T-helper 17 cell (primary cell): ENCODE measurements at places on chromosomes 1 and 21.
A peak's percentile ranks its signal among the peaks of the same experiment; 100 is the strongest.

- DNase-seq: no peak
Observed at GRCh38 chr1:74526708-74527107, 14.3 kb upstream of the LRRC53 start.

GRCh38 chr1:99771513-99771918 lies 5.1 kb upstream of the FRRS1 start:
- no peak for DNase-seq

DNA sequence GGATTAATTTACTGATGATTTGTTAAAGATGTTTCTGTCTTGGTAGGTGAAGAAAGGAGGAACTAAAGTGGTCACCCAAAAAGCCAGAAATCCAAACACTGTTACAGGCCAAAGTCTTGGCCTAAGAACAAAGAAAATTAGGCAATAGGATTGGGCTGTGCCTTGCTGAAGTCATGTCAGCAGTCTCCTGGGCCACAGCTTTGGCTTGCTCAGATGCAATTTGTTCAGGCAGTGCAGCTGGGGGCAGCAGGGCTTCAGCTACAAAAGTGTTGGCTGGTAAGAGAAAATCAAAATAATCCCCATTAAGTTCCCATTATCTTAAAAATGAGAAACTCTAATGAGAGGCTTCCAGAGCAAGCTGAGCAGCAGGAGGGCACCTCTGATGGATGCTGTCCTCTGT lies 14.0 kb upstream of the RAP1A start:
- no peak for DNase-seq

DNA sequence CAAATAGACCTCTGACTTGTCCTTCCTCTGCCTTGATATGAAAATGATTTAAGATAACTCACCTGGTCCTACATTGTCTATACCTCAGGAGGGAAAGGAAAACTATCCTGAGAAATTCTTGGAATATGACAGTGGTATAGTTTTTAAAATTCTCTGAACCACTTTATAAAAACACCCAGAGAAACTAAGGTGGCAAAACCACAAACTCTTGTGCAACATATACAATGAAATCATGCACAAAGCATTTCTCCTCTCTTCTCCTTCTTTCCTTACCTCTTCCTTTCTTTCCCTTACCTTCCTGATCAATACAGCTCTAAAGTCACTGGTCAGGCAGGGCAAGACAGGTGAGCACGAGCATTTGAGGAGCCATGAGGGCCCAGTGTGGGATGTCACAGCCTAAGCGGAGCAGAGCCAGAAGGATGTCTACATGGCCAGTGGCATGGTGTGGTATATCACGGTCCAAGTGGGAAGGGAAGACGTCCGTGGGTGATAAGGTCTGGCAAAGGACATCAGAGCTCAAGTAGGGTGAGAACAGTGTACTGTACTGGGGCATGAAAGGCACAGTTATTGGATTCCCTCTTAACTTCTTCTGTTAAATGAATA lies 543.3 kb downstream of the DPYD start:
- no peak for DNase-seq

- DNase-seq: no peak
Observed at GRCh38 chr21:28252928-28253327, 739.7 kb downstream of the LTN1 start.

DNA sequence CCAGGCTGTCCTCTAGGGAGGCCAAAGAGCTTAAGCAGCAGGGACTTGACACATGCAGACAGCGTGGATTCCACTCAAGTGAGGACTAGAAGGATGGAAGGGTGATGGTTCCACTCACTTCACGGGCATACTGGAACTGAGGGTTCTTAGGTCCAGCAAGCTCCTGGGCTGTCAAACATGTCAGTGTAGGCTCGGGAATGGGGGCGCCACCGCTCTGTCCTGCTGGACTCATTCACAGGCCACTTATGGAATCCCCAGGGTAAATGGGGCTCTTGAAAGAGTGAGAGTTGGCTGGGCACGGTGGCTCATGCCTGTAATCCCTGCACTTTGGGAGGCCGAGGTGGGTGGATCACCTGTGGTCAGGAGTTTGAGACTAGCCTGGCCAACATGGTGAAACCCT lies 27.7 kb upstream of the CSF3R start:
- no peak for DNase-seq

- no peak for DNase-seq
Observed at GRCh38 chr21:33033094-33033951, 7.6 kb downstream of the OLIG2 start.

- DNase-seq: no peak
Observed at GRCh38 chr21:35990609-35991008, 69.7 kb downstream of the SETD4 start.

GRCh38 chr1:110210604-110211495 lies 736 bp downstream of the KCNC4 start:
- DNase-seq: peak; percentile 54

- DNase-seq: no peak
Observed at GRCh38 chr1:110616587-110616986, 10.4 kb upstream of the KCNA2 start.

GRCh38 chr1:43031316-43032203 lies 72.9 kb upstream of the SLC2A1 start:
- no peak for DNase-seq

DNA sequence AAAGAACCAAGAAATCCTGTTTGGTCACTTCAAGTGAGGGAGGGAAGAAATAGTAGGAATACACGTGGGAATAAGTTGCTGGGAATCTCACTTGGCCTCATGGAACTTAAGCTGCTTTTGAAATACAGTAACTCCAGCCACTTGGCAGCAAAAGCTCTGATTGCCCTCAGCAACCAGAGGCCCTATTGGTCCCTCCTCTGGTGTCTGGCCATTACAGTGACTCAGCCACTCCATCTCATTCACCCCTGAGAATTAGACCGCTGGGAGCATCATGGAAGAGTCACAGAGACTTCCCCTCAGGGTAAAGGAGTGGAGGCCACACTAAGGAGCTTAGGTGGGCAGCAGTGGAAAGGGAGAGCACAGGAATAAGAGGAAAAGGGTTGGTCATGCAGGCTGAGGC lies 99.6 kb downstream of the ELAVL4 start:
- no peak for DNase-seq

GRCh38 chr1:9110669-9111356 lies 18.1 kb downstream of the GPR157 start:
- peak; percentile 68 for DNase-seq

GRCh38 chr1:41416552-41417334 lies 55.5 kb downstream of the FOXO6 start:
- peak; percentile 59 for DNase-seq

DNA sequence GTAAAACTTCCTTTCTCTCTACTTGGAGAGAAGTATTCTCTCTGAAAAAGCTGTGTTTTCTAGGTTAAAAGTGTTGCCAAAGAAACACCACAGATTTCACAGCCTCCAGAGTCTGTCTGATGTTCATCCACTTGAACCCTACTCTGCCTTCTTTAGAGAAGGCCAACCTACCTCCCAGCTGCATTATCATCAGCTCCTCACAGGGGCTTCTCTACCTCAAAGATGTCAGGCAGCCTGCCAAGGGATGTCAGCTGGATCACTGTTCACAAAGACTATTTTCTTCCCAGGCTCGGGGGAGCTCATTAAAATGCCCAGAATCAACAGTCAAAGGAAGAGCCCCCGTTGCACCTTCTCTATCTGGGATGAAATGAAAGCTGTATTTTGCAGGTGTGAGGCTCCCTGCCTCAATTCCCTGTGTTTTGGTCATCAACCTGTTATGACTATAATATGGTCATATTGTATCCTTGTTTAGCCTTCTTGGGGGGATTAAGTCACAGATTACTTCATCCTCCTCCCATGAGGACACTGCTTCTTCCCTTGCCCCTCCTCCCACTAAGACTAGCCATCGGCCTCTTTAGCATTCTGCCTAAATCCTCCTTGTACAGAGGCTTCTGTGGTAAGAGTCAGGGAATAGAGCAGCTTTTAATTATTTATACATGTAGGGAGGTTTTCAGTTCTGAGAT lies 25.7 kb downstream of the ANGPTL7 start:
- no peak for DNase-seq

DNA sequence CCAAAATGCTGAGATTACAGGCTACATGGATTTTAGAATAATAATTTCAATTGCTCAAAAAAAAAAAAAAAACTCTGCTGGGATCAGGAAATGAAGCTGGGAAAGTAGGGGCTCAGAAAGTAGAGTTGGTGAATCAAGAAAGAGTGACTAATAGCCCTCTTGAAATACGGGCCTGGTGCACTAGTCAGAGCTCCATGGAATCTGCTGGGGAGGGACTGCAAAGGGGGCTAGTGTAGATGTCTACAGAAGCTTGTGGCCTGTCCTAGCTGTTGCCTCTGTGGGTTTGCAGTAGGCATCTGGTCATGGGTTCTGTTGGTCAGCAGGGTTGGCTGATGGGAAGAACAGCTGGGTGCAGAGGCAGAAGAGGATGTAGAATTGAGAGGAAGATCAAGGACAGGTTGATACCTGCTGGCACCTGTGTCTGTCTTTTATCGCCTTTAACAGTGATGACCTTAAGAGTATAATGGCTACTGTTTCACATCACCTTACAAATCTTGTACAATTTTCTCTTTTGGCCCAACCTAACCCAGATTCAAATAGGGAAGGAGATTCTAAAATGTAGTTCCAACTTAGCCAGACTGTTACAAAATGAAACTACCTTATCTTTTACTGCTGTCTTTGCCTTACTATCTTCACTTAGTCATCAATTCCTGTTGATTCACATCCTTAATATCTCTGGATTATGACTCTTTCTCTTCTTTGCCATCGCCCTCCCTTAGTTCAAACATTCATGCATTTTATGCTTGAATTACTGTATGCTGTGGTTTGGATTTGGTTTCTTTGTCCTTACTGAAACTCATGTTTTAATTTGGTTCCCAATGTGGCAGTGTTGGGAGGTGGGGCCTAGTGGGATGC lies 126.2 kb downstream of the GIPC2 start:
- DNase-seq: no peak

GRCh38 chr1:109759513-109760334 lies 4.0 kb downstream of the EPS8L3 start:
- DNase-seq: no peak

GRCh38 chr1:33119532-33120217 lies 38.7 kb downstream of the AZIN2 start:
- DNase-seq: no peak

GRCh38 chr1:71154429-71154828 lies 73.6 kb upstream of the ZRANB2 start:
- no peak for DNase-seq

- no peak for DNase-seq
Observed at GRCh38 chr1:21247892-21248715, 42.2 kb downstream of the ECE1 start.

GRCh38 chr1:55210990-55211801 lies 4.0 kb downstream of the USP24 start:
- no peak for DNase-seq

GRCh38 chr1:208432346-208432745 lies 188.2 kb upstream of the PLXNA2 start:
- no peak for DNase-seq

GRCh38 chr1:60841116-60842046 lies 241.0 kb upstream of the NFIA start:
- no peak for DNase-seq

GRCh38 chr21:37412603-37413360 lies 46.2 kb downstream of the DYRK1A start:
- DNase-seq: no peak

- DNase-seq: no peak
Observed at GRCh38 chr1:245085508-245086095, 69.2 kb upstream of the KIF26B start.

GRCh38 chr1:181155339-181155738 lies 66.8 kb downstream of the IER5 start:
- DNase-seq: no peak

DNA sequence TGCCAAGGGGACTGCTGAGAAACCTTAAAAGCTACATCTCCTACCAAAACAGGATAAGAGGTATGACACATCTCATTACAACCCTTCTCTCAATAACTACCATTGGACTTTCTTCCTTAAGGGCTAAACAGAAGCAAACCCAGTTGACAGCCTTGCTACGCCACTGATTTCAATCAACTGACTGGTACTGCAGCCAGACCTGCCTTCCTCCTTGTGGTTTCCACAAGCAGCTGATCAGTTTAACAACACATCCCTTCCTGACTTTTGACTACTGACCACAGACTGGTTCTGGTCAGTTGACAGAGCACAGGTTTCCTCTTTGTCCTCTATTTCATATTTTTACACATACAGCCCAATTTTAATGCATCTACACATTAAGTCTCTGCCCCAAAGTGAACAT lies 108.8 kb downstream of the ADAMTS1 start:
- no peak for DNase-seq

- no peak for DNase-seq
Observed at GRCh38 chr21:36881228-36881627, 85.2 kb downstream of the HLCS start.

- DNase-seq: no peak
Observed at GRCh38 chr1:203038217-203038741, 12.0 kb downstream of the PPFIA4 start.

DNA sequence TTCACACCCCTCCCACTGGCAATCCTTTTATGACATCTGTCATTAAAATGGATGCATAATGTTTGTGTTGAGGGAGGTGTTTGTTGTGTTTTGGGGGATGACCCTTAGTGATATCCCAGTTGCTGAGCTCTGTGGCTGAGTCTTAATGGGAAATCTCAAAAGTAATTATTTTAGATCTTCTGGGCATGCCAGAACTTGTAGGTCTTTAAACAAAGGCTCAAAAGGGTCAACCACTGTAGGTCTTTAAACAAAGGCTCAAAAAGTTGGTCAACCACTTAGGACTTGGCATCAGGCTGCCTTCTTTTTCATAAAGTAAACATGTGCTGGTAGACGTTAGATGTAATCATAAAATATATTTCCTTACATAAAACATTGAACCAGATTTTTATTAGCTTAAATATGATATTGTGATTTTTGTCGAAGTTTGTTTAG lies 78.0 kb downstream of the CDC14A start:
- no peak for DNase-seq

DNA sequence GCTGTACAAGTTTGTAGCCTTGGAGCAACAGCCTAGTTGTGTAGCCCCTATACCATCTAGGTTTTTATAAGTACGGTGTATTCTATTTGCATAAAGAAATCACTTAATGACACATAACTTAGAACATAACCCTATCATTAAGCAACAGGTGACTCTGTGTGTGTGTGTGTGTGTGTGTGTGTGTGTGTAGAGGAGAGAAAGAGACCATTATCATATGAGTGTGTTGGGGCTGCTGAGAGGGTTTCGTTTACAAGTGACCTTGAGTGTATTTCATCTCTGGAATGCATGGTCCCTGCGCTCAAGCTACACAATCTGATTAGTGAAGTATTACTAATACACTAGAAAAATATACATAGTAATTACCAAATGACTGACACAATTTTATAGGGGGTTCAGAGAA lies 115.1 kb downstream of the RABGAP1L start:
- DNase-seq: no peak

- DNase-seq: no peak
Observed at GRCh38 chr1:97820470-97821188, 100.2 kb downstream of the DPYD start.

GRCh38 chr1:204447736-204448135 lies 36.1 kb upstream of the PPP1R15B start:
- DNase-seq: no peak

GRCh38 chr1:205118752-205119151 lies 3.0 kb downstream of the RBBP5 start:
- no peak for DNase-seq

DNA sequence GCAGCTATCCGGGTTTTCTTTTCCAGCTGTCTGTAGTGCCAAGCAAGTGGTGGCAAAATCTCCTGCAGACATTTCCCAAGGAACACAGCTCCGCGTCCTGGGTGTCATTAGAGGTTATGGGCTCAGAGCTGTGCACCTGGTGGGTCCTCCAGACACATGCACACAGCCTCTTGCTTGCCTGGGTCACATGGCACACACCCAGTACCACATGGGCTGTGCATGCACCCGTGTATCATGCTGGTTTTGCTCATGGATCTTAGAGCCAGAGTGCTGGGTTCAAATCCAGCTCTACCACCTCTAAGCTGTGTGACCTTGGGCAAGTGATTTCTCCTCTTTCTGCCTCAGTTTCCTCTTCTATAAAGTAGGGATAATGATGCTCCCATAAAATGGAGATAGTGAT lies 61.7 kb downstream of the ALPL start:
- no peak for DNase-seq
